ENCODE measurements at places on chromosomes 6 and 20.
A peak's percentile ranks its signal among the peaks of the same experiment; 100 is the strongest.

- DNase-seq: no peak
Observed at GRCh38 chr20:54180931-54181330, 7.1 kb upstream of the CYP24A1 start.

GRCh38 chr6:37047689-37048402, 42.4 kb downstream of the FGD2 start:
- DNase-seq: no peak

GRCh38 chr6:167141667-167142432, 15.9 kb downstream of the GPR31 start:
- peak; percentile 31 for DNase-seq

- DNase-seq: no peak
Observed at GRCh38 chr6:140537211-140537610, 1162.8 kb upstream of the CITED2 start.

GRCh38 chr6:166360243-166361076, 18.1 kb upstream of the SFT2D1 start:
- peak; percentile 32 for DNase-seq

DNA sequence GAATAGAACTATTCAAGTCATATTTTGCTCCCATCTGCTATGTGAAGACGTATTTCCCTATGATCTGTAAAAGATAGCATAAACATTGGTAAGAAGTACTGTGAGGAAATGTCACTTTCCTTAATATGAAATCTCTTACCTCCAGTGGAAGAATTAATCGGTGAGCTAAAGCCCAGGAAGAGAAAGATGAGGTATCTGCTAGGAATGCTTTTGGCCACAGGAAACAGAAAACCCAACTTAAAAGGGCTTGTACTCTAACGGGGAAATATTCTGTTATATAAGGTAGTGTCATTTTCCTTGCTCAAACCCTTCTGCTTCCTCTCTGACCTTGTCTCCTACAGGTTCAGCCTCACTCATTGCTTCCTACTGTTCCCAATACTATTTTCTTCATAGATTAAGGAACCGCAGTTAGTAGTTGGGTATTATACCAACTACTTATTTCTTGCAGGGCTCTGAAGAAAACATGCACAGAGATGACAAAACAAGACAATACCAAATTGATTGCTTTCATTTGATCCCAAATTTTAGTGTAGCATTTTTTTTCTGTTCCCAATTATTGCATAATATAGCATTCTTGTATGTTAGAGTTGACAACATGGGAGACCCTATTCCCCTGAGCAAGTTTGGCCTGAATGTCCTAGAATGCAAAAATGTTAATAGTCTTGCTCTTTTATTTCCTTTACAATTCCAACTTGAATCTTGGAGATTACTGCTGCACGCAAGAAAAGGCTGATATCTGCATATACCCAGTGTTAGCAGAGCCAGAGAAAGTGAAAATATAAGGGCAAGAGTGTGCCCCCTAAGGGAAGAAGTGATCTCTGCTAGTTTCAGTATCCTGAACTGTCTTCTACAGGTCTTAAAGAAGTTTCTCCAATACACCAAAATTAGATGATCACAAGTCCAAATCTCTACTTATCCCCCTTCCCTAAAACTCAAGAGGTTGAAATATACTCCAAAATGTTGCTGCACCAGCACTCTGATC, 65.3 kb downstream of the AFG1L start:
- DNase-seq: peak; percentile 53

- DNase-seq: no peak
Observed at GRCh38 chr6:26249707-26249956, 115.4 kb upstream of the BTN3A2 start.

DNA sequence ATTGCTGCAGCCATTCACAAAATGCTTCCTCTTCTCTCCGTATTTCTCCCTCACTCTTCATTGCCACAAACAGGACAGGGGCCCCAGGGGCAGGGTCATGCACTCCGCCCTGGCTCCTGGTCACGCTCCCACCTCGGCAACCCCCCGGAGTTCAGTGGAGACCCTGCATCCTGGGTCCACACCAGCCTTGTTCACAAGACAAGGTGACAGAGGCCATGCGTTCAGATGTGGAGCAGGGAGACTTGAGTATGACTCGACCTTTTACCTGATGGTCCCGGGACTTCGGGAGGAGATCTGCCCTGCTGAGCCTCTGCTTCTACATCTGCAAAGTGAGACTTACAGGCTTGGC, 49.4 kb downstream of the ANKRD60 start:
- DNase-seq: no peak

DNA sequence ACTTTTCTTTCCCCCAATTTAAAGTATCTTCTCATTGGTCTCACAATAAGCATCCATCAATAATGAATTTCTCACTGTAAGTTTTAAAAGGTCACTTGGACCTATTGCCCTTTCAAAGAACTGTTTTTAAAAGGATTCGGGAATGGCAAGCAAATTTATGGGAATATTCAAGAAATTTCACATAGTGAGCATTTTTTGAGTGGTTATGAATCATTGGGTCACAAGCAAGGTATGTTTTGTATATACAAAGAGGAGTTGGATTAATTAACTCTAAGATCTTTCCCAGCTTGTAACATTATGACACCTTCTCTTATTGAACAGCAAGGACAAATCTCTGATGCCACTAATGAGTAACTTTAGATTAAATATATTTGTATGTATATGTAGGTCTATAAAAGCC, 165.0 kb downstream of the MOXD1 start:
- DNase-seq: no peak

- peak; percentile 80 for DNase-seq
Observed at GRCh38 chr6:137791281-137792159, 75.5 kb upstream of the TNFAIP3 start.

DNA sequence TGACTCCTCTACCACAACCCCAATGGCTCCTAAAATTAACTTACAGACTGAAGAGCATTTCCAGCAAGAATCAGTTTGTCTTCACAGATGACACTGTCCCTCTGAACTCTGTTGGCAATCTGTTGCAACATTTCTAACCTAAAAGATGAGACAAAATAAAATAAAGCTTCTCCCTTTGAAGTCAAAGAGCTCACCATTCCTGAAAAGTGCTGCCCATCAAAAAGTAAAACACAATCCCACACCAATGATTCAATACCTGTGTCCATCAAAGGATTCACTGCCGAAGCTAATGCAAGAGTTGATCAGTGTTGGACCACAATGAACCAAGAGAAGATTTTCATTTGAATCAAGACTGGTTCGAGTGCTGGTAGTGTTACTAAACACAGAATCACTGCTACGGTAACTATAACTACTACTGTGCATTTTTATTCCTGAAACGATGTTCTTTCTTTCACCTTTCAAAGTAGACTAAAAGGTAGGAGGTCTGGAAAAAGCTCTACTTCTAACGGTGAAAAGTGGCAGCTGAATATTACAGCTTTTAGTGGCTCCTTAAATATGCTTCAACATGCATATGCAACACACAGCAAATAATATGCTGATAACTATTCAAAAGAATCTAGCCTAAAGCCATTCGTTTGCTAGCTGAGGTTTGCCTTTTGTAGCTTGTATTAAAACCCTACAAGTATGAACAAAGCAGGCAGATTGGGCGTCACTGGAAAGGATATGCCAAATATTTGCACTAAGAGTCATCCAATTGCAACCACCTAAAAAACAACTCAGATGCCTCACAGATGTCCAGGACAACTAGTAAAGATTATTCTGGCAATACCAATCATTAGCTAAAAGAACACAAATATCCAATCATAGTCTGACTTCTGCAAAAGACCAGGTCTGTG, at the start of gene DST:
DST (minus strand) TSS at position 524 of the 896 bp plus-strand sequence.
- DNase-seq: peak; percentile 87

DNA sequence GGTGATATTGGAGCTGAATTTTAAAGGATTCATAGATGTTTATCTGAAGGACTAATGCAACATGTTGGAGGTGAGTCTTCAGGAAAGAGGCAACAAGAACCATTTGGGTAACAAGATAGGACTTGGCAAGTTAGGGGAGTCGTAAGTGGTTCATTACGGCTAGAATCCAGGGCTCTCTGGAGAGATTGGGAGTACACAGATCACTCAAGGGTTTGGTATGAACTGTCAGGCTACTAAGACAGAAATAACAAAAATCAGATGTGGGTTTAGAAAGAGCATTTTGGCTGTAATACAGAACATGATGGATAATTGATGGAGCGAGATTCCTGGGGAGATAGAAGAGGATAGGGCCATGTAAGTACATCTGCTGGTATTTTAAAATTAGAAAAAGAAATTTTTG, 86.3 kb upstream of the ESR1 start:
- no peak for DNase-seq

- no peak for DNase-seq
Observed at GRCh38 chr6:168124921-168125320, 45.9 kb upstream of the FRMD1 start.

GRCh38 chr6:153172815-153173214, 41.7 kb upstream of the RGS17 start:
- DNase-seq: no peak

GRCh38 chr20:49219924-49220831, 962 bp downstream of the DDX27 start:
- DNase-seq: no peak

DNA sequence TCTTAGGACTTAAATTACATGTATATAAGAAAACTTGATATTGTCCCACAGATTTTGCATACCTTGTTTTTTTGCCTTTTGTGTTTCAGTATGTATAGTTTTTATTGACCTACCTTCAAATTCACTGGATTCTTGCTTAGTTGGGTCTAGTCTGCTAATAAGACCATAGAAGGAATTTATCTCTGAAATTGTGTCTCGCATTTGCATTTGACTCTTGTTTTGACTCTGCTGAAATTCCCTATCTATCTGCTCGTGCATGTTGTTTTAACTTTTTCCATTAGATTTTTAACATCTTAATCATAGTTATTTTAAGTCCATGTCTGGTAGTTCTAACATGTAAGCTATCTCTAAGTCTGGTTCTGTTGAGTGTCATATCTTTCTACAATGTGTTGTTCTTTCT, 163.9 kb downstream of the SCP2D1 start:
- DNase-seq: no peak

DNA sequence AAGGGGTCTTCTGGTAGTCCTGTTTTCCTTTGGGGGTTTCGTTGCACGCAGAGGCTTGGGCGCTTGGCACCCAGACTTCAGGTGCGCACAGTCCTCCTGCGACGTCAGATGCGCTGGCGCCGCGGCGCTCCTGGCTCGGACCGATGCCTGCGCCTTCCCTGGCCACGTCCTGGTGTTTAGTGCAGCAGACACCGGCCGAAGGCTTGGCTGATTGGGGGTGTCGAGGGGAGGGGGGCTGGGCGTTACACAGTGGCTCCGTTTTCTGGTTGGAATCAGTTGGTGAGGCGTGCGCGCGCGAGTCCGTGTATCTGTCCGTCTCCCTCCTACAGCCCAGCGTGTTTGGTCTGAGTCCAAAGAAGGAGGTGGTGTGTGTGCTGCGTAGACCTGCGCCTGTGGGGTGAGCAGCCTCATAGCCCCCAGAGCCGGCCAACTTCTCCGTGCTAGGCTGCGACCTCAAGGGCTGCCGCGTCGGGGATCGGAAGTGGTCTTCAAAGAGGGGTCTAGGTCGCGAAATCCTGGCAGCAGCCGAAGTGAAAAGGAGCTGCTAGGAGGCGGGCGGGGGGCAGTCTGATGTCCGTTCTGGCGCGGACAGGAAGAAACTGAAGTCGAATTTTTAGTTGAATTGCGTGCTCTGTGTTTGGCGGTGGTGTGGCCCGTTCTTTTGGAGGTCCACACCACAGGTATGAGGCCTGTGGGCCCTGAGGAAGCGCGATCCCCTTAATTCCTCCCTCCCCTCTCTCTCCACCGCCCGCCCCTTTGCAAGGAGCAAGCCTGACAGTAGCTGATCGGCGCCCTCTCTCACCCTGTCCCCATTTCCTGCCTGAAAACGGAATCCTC, 1.5 kb downstream of the SYNDIG1 start:
- DNase-seq: no peak

DNA sequence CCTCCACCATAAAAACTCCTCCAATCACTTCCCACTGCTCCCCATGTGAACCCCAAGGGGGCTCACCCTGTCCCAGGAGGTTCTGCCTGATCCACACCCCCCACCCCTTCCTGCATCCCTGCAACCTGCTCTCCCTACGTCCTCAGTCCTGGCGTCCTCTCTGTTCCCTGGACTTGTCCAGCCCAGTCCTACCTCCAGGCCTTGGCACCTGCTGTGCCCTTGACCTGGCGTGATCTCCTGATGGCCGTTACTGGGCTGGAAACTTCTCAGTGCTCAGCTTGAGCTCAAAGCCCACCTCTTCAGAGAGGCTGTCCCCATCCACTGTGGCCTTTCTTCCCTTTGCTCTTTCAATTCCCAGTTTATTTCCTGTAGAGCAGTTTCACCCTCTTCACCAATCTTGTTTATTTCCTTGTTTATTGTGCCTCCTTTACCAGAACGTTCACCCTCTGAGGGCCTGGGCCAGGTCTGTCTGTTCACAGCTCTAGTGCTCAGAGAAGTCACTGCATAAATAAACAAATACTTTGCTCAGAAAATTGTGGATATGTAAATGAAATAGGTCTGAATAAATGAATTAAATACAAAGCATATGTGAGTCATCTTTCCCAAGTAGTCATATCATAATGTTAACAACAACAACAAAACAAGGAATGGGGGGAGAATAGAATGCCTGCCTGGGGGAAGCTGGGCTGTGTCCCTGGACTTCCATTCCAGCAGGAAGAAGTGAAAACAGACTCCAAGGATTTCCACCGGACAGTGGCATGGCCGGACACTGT, 175.7 kb upstream of the SULF2 start:
- no peak for DNase-seq

- no peak for DNase-seq
Observed at GRCh38 chr6:108591040-108591816, 30.5 kb downstream of the FOXO3 start.

GRCh38 chr6:53358440-53359094, 9.8 kb upstream of the ELOVL5 start:
- DNase-seq: no peak

GRCh38 chr20:32231847-32232246, 24.2 kb downstream of the POFUT1 start:
- no peak for DNase-seq

GRCh38 chr20:23668477-23668951, 20.3 kb downstream of the CST4 start:
- DNase-seq: peak; percentile 51

DNA sequence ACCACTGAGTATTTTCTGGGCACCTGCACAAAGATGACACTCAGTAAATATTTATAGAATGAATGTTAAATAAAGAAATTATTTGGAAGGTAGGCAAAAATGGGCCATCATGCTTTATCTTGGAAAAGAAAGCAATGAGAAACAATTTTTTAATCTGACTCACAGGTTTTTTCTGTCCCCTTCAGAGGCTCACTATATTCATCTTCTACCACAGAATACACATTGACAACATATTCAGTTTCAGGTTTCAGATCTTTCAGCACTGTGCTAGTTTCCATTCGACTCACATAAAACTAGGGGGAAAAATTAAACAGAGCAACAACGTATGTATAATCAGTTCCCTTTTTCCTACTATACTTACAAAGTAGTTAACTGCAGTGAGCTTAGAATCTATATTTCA, 58.3 kb downstream of the COL12A1 start:
- DNase-seq: no peak

- no peak for DNase-seq
Observed at GRCh38 chr20:19048995-19049501, 163.4 kb upstream of the SLC24A3 start.

DNA sequence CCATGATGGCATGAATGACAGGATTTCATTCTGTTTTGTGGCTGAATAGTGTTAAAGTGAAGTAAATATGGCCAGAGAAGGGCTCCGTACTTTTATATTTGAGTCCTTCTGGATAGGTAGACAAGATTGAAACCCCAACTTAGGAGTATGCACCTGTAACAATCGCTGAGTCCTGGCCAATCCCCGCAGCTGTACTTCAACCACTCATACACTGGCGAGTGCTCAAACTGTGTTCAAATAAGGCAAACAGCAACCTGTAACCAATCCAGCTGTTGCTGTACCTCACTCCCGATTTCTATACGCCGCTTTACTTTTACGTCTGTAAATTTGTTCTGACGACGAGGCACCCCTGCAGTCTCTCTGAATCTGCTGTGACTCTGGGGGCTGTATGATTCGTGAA, 6.7 kb downstream of the TTLL2 start:
- DNase-seq: no peak

Data from HT1080 (cell line).